LHCN-M2 (cell line): ENCODE measurements at places on chromosomes 7 and 10.

GRCh38 chr10:66714741-66715140 lies 211.1 kb upstream of the LRRTM3 start:
- DNase-seq, result peak; percentile 36

GRCh38 chr10:130403153-130404075 lies 267.2 kb downstream of the GLRX3 start:
- DNase-seq, result no peak

- no peak for DNase-seq
Measured at GRCh38 chr7:139773371-139773770, 4.4 kb downstream of the HIPK2 start.

- DNase-seq, result no peak
Measured at GRCh38 chr7:47153576-47153975, 428.3 kb downstream of the TNS3 start.

DNA sequence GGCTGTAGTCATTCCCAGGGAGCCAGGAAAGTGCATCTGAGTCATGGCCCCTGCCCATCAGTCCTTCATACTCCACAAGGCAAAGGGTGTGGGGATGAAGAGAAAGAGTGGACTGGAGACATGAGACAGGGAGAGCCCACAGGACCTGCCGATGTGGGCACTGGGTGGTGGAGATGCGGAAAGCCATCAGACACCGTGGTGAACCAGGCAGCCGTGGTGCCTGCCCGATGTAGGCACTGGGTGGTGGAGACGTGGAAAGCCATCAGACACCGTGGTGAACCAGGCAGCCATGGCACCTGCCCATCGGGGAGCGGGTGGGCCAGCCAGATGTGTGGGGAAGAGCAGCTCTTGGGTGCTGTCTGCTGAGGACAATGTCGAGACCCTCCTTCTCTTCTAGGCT lies 58.6 kb downstream of the AFAP1L2 start:
- DNase-seq, result no peak

DNA sequence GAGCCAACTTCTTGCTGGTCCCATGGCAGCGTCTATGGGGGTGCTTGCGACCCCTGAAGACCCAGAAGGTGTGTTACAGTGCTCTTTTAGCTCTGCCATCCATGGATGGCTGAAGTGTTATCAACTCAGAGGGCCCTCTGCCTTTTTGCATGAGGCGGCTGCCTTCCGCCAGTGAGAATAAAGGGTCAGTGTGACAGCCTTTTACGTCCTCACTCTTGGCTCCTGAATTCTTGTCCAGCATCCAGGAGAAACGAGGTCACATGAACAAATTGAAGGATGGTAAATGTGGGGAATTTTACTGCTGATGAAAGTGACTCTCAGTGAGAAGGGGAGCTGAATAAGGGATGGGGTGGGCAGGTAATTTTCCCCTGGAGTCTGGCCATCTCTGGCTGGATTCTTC lies 24.1 kb downstream of the SSMEM1 start:
- DNase-seq, result no peak

DNA sequence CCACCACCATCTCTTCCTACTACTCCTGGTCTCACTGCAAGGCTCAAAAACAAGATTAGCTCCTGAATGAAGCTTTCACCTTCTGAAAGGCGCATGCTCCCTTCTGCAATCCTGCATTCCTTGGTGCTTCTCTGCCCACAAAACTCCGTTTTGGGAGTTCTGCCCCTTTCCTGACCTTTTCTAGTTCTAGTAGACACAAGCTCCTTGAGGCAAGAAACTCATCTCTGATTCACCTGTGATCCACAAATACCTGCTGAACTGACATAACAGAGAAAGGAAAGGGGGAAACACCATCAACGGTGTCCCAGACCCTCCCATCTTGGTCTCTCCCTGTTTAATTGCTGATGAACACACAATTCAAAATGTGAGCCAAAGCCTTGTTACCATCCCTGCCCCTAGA lies 64.0 kb upstream of the EGR2 start:
- no peak for DNase-seq

- DNase-seq, result no peak
Measured at GRCh38 chr7:69403169-69403568, 195.1 kb upstream of the AUTS2 start.

GRCh38 chr10:130495891-130496636 lies 359.9 kb downstream of the GLRX3 start:
- no peak for DNase-seq

DNA sequence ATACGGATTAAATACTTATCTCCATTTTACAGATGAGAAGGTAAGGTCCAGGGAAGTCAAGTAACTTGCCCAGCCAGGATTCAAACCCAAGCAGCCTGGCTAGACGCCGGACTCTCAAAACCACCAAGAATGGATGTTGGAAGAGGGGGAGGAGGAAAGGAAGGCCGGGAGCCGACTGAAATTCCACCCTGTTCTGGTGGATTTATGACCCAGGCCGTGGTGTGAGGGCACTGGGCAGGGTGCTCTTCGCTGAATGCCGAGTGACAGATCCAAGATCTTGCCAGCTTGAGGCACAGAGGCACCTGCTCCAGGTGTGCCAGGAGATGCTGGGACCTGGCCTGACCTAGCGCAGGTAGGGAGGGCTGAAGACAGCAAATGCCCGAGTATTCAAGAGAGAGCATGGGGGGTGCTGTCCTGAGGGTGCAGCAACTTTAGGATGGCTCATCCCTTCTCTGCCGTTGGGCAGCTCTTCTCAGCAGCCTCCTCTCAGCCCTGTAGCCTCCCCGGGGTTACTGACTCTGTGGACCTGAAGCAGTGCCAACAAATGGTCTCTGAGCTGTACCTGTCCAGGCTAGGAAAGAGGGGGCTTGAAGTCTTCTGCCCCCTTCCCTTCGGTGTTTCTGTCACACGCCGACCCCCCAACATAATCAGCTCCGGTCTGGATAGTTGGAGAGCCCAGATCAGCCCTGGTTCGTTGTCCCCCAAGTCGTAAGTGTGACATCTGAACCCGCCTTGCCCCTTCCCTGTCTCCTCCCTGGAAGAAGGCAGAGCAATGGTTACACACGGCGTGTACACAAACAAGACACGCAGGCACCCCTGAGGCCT lies 713 bp downstream of the LOXL4 start:
- DNase-seq, result no peak

GRCh38 chr7:17121671-17122070 lies 176.8 kb upstream of the AHR start:
- DNase-seq, result no peak

DNA sequence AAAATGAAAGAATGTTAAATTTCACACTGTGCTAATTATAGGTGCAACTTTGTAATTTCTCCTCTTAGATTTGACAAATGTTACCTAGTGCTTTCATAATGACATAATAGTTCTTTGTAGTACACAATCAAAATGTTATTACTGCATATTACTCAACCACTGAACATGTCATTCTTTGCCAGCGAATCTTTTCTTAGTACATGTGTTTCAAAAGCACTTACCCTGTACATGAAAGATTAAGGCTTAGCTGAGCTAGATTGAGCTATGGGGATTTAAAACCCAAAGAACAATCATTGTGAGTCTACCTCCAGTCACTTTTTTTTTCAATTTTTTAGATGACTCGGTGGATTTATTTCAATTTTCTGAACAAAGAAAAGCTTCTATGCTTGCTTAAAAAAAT lies 123.5 kb upstream of the FERD3L start:
- peak; percentile 71 for DNase-seq

DNA sequence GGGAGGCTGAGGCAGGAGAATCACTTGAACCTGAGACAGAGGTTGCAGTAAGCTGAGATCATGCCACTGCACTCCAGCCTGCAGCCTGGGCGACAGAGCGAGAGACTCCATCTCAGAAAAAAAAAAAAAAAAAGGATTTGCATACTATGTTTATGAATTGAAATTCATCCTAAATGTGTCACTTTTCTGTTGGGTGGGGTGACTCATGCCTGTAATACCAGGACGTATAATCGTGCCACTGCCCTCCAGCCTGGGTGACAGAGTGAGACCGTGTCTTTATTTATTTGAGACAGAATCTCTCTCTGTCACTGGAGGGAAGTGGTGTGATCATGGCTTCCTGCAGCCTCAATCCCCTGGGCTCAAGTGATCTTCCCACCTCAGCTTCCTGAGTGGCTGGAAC lies 5.8 kb downstream of the ZNF212 start:
- DNase-seq, result no peak

DNA sequence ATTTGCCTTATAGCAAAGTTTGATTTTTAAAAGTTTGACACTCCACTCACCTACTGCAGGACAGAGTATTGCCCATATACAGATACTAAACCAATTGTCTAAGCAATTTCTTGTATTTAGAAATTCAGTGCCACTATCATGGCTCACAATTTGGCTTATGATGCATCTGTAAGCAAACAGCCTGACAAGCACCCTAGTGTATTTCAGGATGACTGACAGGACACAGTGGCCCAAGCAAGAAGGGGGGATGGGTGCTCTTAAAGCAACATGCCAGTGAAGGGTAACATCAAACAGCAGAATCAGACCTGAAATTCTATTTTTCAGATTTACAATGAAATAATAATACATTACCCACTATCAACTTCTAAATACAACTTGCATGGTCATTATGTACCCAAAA lies 30.5 kb downstream of the CTNNA3 start:
- DNase-seq, result peak; percentile 79
